ENCODE measurements at places on chromosomes 3 and 15.

- peak; percentile 66 for DNase-seq
These were observed 23.4 kb upstream of the GALNT15 start for GRCh38 chr3:16151109-16151508.

DNA sequence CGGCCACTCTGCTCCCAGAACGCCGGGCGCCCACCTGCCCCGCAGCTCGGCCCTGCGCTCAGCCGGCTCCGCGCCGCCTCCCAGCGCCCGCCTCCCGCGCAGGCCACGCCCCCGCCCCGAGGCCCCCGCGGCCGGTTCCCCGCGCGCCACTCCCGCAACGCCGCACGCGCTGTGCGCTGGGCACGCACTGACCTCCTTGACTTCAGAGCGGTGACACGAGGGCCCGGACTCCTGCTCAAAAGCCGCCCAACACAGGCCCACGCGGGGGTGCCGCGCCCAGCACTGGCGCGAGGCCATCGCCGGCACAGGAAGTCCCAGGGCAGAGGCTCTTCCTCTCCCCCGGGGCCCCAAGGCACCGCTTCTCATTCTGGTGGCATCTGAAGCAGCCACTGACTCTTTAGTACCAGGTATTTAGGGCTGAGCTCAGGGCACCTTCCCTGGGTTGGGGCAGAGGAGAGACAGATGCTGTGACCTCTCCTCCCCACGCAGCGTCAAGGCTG, 12.4 kb downstream of the TNK2 start:
- DNase-seq, result no peak

- DNase-seq, result no peak
These were observed 643 bp downstream of the ABCC5 start for GRCh38 chr3:184016811-184017671.

- no peak for DNase-seq
These were observed 15.5 kb downstream of the ZDHHC3 start for GRCh38 chr3:44960387-44961026.

DNA sequence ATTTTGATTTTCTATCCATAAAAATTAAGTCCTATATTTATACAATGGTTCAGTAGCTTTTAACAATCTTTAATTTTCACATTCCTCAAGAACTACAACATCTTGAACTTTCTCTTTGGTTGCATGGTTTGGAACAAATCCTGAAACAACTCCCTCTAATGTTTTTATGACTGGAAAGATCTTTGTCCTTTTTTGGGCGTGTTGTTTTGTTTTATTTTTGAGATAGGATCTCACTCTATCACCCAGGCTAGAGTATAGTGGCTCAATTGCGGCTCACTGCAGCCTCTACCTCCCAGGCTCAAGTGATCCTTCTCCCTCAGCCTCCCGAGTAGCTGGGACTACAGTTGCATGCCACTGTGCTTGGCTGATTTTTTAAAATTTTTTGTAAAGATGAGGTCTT, 4.0 kb downstream of the STX19 start:
- DNase-seq, result no peak

- no peak for DNase-seq
These were observed 40.7 kb downstream of the MYRIP start for GRCh38 chr3:39849992-39850715.

DNA sequence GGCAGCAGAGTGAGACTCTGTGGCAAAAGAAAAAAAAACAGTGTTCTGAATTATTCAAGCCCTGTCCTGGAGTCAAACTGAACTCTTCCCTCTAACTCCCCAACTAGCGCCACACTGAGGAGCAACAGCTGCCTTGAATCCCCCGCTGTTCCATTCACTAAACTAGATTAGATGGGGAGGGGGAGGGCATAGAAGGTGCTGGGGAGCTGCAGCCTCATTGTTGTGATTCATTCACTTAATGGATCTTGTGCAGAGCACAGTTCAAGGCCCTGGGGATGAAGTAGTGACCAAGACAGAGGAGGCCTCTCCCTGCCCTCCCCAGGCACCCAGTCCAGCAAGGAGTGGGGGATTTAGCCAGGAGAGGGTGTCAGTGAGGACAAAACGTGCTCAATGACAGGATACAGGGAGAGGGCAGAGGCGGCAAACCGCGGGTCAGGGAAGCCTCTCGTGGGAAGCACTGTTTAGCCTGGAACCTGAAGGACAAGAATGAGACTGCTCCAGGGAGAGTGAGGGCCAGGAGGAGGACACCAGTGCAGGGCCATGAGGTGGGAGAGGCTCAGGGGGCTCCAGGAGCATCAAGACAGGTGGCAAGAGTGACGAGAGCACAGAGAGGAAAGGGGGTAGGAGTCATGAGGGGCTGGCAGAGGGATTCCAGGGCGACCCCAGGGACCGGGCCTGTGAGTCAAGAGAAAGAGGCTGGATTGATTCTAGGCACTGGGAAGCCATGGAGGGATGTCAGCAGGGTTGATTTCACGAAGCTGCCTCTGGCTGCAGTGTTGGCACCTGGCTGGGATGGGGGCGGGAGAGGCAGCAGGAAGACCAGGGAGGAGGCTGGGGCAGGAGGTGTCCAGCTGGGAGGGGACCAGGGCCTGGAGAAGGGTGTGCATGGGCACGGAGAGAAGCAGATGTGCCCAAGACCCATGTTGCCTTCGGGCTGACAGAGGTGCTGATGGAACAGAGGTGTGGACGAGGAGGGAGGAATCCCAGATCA, 31.4 kb downstream of the ALS2CL start:
- DNase-seq, result no peak

GRCh38 chr15:87633525-87633924, 623.0 kb downstream of the NTRK3 start:
- DNase-seq, result no peak

GRCh38 chr3:27253391-27253790, 115.8 kb downstream of the NEK10 start:
- no peak for DNase-seq

- no peak for DNase-seq
These were observed 65.4 kb upstream of the C3orf80 start for GRCh38 chr3:160159806-160160205.

DNA sequence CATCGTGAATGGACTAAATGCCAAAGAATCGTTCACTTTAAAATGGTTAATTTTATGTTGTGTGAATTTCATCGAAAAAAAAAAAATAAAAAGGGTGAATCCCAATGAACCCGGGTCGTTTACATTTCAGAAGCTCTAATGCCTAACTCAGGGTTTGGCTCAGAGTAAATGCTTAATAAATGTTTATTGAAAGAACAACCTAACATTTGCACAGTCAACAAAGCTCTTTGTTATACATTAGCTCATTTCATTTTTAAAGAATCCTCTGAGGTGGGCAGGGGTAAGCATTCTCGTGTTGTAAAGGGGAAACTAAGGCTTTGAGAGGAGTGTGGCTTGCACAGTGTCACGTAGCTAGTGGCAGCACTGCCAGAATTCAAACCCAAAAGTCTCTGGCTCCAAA, 109.5 kb downstream of the RPLP1 start:
- no peak for DNase-seq

GRCh38 chr15:70342141-70342540, 244.4 kb upstream of the TLE3 start:
- no peak for DNase-seq

DNA sequence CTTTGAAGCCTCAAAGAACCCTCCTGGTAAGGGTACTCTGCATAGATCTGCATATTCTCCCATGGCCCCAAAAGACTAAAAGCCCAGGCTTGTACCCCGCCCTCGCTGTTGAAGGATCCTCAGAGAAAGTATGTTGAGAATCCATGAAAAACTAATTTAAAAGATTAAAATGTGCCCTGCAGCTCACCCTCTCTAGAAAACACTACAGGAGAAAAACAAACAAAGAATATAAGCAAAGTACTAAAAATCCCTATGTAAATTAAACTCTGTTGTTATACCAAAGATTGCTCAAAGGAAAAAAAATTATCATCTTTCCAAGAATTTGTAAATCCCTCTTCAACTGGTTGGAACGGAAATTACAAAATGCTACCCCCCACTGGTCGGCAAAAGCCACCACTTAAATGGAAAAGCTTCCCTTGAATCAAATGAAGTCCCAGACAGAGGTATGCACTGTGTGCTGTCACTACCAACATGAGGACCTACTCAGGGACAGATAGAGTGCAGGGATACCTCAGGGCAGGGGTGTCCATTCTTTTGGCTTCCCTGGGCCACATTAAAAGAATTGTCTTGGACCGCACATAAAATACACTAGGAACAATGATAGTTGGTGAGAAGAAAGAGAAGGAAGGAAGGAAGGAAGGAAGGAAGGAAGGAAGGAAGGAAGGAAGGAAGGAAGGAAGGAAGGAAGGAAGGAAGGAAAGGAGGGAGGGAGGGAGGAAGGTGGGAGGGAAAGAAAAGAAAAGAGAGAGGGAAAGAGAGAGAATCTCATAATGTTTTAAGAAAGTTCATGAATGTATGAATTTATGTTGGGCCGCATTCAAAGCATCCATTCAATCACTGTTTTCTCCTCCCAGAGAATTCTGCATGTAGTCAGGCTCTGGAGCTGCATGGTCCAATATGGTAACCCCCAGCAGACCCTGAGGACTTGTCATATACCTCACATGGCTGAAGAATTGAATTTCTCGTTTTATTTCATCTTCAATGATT, 88.1 kb downstream of the MAGI1 start:
- DNase-seq, result no peak

DNA sequence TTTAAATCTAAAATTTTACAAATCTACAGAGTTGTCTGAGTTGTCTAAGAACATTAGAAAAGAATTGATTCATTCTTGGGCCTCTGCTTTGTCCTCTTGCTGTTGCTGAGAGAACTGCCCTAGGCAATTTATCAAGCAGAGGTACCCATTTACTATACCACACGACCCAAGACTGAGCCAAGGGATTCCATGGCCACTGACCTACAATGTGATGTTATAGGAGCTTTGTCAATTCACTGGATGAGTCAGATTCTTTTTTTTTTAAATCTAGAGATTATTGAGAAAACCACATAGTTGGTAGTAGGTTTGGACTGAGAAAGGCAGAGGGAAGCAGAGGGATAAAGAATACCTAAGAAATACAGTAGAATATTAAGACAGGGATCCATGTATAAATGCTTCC, 55.3 kb downstream of the TRAT1 start:
- no peak for DNase-seq

DNA sequence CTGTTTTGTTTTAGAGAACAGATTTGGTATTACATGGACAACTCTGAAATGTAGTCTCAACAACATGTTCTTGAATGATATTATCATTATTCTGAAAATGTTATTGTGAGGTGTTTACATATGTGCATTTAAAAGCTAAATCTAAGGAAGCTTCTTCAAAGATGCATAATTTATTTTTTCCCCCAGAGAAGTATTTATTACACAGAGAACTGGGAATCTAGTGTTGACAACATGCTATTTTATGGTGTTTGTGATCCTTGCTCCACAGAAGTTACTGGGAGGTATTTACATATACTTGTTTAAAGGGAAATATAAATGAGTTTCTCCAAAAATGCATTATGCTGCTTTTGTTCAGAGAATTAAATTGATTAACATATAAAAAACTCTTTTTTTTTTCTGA, 18.3 kb upstream of the TUBGCP5 start:
- no peak for DNase-seq

DNA sequence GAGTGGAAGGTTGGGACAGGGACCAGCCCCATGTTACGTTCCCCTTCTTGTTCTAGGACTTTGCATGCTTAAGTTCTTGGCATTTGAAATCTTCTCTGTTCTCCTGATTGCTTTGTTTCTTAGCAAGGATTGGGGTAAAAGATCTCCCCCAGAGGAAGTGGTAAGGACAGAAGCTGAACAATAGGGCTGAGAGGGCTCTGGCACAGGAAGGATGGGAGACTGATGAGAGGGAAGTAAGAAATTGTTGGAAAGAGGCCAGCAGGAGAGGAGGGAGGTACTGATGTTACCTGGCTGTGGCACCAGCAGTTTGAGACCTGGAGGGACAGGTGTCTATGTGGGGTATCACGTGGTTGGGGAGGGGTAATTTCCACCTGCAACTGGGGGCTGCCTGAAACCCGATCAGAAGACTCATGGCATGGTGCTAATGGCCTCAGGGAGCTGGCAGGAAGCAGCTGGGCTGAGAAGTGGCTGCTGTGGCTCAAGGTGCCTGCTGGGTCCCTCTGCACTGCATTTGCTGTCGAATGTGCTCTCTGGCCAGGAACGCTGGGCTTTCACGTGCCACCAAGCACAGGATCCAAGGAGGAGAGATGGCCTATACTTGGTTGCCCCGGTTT, 108.4 kb downstream of the LSM3 start:
- DNase-seq, result no peak

DNA sequence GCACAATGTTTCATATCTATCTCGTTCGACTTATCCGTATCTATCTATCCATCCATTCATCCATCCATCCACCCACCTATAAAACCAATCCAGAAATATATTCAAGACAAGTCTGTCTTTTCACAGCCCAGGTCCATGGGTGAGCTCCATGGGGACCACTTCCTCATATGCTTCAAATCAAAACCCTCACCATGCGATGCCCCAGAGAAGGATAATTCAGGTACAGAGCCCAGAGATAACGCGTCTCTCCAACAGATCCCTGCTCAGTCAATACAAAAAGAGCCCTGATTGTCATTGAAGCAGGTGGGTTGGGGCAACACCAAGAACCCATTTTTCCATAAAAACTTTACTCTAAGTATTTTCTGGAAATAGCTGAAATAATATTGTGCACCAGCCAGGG, 47.2 kb downstream of the PCSK6 start:
- no peak for DNase-seq

DNA sequence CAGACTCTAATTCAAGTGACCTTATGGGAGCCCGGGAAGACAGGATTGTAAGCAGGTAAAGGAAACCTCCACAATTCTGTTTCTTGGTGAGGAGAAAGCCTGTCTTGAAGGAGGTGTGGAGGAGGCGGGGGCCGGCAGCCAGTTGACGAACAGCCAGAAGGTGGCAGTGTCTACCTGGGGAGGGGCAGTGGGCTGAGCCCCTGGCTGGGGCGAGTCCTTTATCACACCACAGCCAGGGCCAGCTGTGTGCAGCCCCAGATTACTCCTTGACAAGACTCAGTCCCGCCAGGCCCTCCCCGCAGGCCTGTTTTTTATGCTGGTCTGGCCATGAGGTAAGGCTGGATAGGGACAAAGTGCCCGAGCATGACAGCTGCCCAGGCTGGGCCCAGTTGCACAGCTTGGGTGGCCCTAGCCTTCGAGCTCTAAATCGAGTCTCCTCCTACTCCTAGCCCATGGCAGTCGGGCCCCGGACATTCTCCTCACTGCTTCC, 40.9 kb upstream of the IDH2 start:
- no peak for DNase-seq

GRCh38 chr3:132916096-132916495, 122.1 kb upstream of the TMEM108 start:
- no peak for DNase-seq

DNA sequence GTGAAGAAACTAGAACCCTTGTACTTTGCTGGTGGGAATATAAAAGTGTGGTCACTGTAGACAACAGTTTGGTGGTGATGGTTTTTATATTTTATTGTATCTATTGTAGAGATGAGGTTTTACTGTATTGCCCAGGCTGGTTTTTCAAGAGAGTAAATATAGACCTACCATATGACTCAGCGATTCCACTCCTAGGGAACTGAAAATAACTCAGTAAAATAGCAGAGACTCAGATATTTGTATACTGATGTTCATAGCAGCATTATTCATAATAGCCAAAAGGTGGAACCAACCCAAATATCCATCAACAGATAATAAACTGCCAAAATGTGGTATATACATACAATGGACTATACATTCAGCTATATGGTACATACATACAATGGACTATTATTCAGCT, 68.8 kb upstream of the IL12A start:
- no peak for DNase-seq
